ENCODE measurements at places on chromosomes 3 and 15. TPM values are rescaled to one million over a fixed set of nuclear protein-coding genes. Genes with fewer than 3 reads are reported as not detected.

Gene PLA1A
- total RNA-seq = 0.18 TPM

Gene CCDC39
- total RNA-seq = 0.22 TPM

Gene AHSG
- total RNA-seq = 0.27 TPM

Gene EAF2
- 7.6 TPM for total RNA-seq

Gene WDR93
- 1.3 TPM for total RNA-seq

Gene IL17RE
- total RNA-seq = 4.9 TPM

DNA sequence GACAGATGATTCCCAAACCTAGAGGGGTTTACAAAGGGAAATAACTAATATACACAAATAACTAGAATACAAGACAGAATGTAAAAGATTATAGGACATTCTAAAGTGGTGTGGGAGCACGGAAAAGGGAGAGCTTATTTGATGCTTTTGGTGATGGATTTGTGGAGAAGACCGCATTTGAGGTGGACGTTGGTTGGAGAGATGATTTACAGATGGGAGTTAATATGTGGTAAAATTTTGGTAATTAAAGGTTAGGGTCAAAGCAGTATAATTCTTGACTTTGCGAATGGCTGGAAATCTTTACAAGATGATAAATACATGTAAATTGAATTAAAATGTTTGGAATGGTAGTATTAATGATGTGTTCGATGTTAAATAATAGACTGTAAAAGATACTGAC is 1.2 kb downstream of the KNL1 start:
- peaks cover 18% of the 10 kb centered on the region for H3K4me1 ChIP-seq
- no peaks in the 10 kb centered on the region for H3K27me3 ChIP-seq
- H3K36me3 ChIP-seq = peaks cover 4% of the 10 kb centered on the region

- H3K27ac ChIP-seq = no peak overlapping the region
- no peaks in the 10 kb centered on the region for H3K4me1 ChIP-seq
- no peak for DNase-seq
- H3K27me3 ChIP-seq = peaks cover 6% of the 10 kb centered on the region
Observed at GRCh38 chr3:190026154-190026553, 94.5 kb downstream of the P3H2 start.

- peaks cover under 1% of the 10 kb centered on the region for H3K4me1 ChIP-seq
- H3K27ac ChIP-seq = no peak overlapping the region
- H3K27me3 ChIP-seq = no peaks in the 10 kb centered on the region
- no peaks in the 10 kb centered on the region for H3K36me3 ChIP-seq
Observed at GRCh38 chr3:158977497-158977896, 175.6 kb downstream of the MFSD1 start.

DNA sequence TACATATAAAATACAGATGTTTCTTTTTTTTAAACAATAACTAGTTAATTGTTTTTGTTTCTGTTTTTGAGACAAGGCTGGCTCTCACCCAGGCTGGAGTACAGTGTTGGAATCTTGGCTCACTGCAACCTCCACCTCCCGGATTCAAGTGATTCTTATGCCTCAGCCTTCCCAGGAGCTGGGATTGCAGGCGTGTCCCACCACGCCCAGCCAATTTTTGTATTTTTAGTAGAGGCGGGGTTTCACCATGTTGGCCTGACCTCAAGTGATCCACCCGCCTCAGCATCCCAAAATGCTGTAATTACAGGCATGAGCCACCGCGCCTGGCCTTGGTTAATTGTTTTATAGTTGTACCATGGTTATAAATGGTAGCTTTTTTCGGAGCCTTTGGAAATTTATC is 72.3 kb downstream of the PIAS1 start:
- no peak for DNase-seq
- H3K27me3 ChIP-seq = no peaks in the 10 kb centered on the region
- peaks cover 11% of the 10 kb centered on the region for H3K36me3 ChIP-seq
- no peak overlapping the region for H3K4me3 ChIP-seq
- H3K27ac ChIP-seq = no peak overlapping the region
- H3K4me1 ChIP-seq = peaks cover 4% of the 10 kb centered on the region

GRCh38 chr3:130091958-130092357 is 10.3 kb downstream of the ALG1L2 start:
- no peak overlapping the region for H3K27ac ChIP-seq
- no peak for DNase-seq
- no peak overlapping the region for H3K4me3 ChIP-seq

- no peaks in the 10 kb centered on the region for H3K27me3 ChIP-seq
- peak; percentile 48 for DNase-seq
- H3K4me1 ChIP-seq = peaks cover 25% of the 10 kb centered on the region
- peak overlapping the region; percentile 99 for H3K27ac ChIP-seq
- peak overlapping the region; percentile 93 for H3K4me3 ChIP-seq
Observed at GRCh38 chr15:75452865-75453702, 1.6 kb upstream of the SIN3A start.

GRCh38 chr15:36232491-36232890 is 346.9 kb upstream of the CDIN1 start:
- DNase-seq = no peak
- peaks cover 4% of the 10 kb centered on the region for H3K4me1 ChIP-seq
- H3K27me3 ChIP-seq = no peaks in the 10 kb centered on the region
- no peak overlapping the region for H3K27ac ChIP-seq

DNA sequence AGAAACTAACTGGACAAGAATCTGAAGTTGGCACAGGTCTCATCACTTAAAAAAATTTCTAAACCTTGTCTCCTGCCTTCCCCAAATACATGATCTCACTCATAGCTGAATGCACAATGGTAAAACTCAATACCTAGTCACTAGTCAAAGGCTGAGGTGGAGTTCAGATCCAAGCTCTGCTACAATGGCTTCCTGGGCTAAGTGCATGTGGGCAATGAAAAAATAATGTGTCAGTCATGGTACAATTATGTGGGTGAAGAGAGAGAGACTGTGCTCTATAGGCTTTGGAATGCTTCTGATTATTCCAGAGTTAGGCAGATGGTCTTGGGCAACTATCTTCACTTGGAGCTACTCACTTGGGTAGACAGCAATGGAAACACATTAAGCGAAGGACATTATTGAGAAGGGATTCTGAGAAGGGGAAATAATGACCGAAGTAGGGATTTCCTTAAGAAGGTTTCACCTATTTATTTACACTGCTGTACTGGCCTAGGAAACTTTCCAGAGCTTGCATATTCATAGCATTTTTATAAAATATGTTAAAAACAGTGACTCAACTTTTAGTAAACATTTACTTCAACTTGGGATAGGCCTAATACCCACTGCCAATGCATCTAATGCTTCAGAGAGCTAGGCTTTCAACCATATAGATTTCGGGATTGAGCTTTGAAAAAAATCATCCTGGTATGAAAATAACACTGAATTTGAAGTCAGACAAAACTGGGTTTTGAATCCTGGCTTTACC is 58.7 kb upstream of the PLXND1 start:
- H3K27ac ChIP-seq = no peak overlapping the region
- DNase-seq = no peak
- H3K4me1 ChIP-seq = peaks cover 16% of the 10 kb centered on the region
- H3K27me3 ChIP-seq = no peaks in the 10 kb centered on the region
- peaks cover 11% of the 10 kb centered on the region for H3K36me3 ChIP-seq

DNA sequence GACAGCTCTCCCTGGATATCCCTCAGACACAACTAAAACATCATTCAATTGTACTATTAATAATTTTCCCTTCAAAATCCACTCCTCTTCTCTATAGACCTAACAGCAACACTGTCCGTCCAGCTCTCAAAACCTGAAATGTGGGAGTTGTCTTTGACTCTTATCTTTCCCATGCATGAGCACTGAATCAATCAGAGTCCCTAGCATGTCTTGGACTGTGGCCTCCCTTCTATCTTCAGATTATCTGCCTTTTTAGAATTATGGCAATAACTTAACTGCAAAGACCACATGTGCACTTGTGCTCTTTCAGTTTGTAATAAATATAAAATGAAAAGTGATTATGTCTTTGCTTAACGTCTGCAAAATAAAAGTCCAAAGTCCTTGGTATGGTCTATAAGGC is 107.0 kb downstream of the UBE3A start:
- H3K27me3 ChIP-seq = no peaks in the 10 kb centered on the region
- H3K4me1 ChIP-seq = peaks cover 31% of the 10 kb centered on the region
- H3K27ac ChIP-seq = no peak overlapping the region
- peaks cover 41% of the 10 kb centered on the region for H3K36me3 ChIP-seq
- H3K4me3 ChIP-seq = no peak overlapping the region

GRCh38 chr15:100899601-100900000 is 19.6 kb upstream of the LRRK1 start:
- H3K4me3 ChIP-seq = no peak overlapping the region
- H3K4me1 ChIP-seq = no peaks in the 10 kb centered on the region
- peaks cover 23% of the 10 kb centered on the region for H3K27me3 ChIP-seq

All from progenitor cell of endocrine pancreas (in vitro differentiated cells).